ENCODE measurements at places on chromosomes 7 and 10.

GRCh38 chr10:77325233-77325537 lies 312.4 kb downstream of the KCNMA1 start:
- DNase-seq = no peak

GRCh38 chr10:94440096-94440495 lies 37.8 kb downstream of the TBC1D12 start:
- no peak for DNase-seq

GRCh38 chr7:108419961-108420908 lies 36.0 kb downstream of the NRCAM start:
- DNase-seq = no peak

DNA sequence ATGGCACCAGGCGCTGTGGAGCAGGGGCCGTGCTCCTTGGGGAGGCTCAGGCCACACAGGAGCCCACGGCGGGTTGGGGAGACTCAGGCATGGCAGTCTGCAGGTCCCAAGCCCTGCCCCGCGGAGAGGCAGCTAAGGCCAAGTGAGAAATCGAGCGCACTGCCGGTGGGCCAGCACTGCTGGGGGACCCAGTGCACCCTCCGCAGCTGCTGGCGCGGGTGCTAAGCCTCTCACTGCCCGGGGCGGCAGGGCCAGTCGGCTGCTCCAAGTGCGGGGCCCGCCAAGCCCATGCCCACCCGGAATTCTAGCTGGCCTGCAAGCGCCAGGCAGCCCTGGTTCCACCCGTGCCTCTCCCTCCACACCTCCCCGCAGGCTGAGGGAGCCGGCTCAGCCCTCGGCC lies 57.1 kb downstream of the COL28A1 start:
- DNase-seq = no peak

GRCh38 chr10:101644002-101644401 lies 51.0 kb downstream of the FBXW4 start:
- DNase-seq = no peak

DNA sequence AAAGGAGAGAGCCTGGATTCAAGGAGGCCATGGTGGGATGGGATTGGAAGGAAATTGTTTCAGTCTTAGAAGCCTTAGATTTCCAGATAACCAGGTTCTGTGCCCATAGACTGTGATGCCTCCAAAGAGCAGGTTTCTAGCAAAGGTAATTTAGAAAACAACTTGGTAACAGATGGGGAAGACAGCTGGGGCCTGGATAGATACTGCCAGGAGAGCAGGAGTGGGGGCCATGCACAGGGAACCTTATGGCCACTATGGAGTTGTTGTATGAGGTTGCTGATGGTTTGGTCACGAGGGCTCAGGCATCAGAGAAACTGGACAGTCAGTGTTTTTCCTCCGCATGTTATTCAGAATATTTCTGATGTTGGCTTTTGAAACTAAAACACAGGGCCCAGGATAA lies 901.9 kb downstream of the LRMDA start:
- DNase-seq = no peak

DNA sequence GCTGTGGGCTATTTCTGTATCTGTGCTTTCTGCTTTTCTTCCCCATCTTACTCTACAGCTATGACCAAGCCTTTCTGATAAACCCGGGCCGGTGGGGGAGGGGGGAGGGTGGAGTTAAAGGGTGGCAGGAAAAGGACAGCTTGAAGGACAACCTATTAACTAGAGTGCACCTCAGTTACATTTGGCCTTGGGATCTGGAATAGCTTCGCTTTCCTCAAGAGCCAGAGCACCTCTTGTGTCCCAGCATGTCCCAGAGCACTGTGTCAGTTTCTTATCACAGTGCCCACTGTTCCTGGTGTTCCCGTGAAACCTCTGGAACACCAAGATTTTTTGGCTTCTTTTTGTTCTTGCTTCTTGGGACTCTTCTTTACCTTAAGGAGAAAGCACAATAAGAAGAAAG lies 160.6 kb downstream of the NSUN6 start:
- DNase-seq = no peak

GRCh38 chr10:71494980-71495381 lies 98.3 kb downstream of the CDH23 start:
- DNase-seq = no peak

DNA sequence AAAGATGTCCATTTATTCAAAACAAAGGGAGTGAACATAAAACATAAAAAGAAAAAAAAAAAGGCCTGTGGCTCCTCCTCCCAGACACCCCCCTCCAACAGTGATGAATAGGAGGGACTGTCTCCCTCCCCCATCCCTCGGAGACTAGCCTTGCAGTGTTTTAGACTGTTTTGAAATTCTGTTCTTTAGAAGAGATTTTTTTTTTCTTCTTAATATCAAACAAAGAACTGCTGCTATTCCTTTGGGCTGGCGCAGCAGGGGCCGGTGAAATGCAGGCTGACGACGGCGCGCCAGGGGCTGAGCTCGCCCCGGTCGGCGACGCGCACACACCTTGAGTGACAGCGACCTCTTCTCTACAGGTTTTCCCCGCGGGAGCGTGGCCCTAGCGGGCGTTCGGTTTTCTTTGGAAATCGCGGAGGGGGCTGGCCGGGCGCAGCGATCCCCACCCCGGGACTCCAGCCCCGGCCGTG lies at the start of gene LANCL2:
Gene LANCL2 (plus strand): TSS at position 133 of the 470 bp plus-strand sequence. CDS start 689 bp downstream, outside the sequence.
- DNase-seq = peak; percentile 15

- peak; percentile 18 for DNase-seq
Observed at GRCh38 chr10:72272689-72273409, 875 bp upstream of the DDIT4 start.

DNA sequence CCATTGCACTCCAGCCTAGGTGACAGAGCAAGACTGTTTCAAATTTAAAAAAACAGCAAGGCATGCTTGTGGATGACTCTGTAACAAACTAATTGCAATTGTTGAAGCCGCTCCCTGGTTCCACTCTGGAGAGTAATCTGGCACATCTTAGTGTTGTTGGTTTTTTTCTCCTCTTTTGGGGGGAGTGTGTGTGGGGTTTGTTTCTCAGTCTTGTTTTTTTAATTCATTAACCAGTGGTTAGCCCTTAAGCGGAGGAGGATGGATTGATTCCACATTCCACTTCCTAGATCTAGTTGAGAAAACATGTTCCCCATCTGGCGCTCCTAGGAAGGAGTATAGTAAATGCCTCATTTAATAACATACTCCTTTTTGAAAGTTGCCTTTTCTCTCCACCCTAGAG lies 8.6 kb upstream of the ZNF713 start:
- no peak for DNase-seq

GRCh38 chr10:118108194-118109026 lies 61.7 kb upstream of the RAB11FIP2 start:
- DNase-seq = no peak

- DNase-seq = no peak
Observed at GRCh38 chr10:51596695-51597094, 102.7 kb downstream of the CSTF2T start.

DNA sequence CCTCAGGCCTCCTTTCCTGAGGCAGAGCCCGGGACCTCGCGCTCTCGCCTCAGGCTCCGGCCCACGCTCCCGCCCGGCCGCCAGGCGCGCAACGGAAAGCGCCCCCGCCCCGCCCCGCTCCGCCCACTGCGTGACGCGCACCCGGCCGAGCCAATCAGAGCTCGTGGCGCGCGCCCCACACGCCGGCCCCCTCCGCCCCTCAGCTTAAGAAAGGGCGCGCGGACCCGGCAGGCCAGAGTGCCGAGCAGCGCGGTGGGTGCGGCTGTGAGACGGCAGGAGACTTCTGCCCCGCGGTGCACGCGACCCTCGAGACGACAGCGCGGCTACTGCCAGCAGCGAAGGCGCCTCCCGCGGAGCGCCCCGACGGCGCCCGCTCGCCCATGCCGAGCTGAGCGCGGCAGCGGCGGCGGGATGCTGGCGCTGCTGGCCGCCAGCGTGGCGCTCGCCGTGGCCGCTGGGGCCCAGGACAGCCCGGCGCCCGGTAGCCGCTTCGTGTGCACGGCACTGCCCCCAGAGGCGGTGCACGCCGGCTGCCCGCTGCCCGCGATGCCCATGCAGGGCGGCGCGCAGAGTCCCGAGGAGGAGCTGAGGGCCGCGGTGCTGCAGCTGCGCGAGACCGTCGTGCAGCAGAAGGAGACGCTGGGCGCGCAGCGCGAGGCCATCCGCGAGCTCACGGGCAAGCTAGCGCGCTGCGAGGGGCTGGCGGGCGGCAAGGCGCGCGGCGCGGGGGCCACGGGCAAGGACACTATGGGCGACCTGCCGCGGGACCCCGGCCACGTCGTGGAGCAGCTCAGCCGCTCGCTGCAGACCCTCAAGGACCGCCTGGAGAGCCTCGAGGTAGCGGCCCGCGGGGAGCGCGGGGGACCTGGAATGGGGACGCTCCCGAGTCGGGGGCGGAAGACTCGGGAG lies at the start of gene NPTX2:
Gene NPTX2 (plus strand): TSS at position 235 of the 909 bp plus-strand sequence. CDS start 177 bp downstream, at position 412.
- no peak for DNase-seq

DNA sequence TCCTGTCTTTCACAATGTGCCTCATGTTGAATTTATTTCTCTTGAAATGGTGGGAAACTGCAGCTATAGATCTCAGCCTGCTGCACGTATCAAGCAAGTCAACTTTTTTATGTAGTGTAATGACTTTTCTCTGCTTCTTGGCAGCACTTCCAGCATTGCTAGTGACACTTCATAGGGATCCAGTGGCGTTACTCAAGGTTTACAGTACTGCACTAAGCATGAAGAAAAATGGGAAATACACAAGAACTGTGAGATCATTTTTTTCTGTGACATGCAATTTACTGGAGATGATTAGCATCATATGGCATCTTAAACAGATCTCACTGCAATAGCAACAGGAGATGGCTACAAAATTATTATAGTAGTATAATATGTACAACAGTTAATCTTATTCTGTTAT lies 90.9 kb downstream of the POLR1F start:
- DNase-seq = no peak

GRCh38 chr7:516216-516605 lies 3.4 kb downstream of the PDGFA start:
- DNase-seq = no peak

DNA sequence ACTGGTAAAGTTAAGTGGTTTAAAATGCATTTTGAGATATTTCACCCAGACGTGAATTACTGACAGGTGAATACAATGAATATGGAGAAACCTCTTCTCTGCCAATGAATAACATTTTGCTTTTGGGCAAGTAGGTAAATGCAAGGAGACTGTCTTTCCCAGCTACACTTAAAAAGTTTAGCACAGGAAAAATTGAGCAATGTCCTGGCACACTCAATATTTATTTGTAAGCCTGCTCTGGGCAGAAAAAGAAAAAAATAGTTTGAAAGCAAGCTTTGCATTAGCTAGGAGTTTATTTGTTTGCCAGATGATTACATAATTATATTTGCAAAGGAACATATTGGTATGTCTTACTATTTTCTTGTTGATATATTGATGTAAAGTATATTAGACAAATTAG lies 624.2 kb downstream of the ACTR3B start:
- no peak for DNase-seq

GRCh38 chr7:16515785-16516685 lies 10.6 kb upstream of the LRRC72 start:
- no peak for DNase-seq

- DNase-seq = no peak
Observed at GRCh38 chr10:92241158-92241500, 49.7 kb downstream of the CPEB3 start.

Data from stimulated activated CD8-positive, alpha-beta memory T cell treated with anti-CD3 and anti-CD28 coated beads, Interleukin-4, amount 100 ng/mL, for 4 hours (primary cell).